ENCODE measurements at places on chromosomes 12 and 14. TPM values are rescaled to one million over a fixed set of nuclear protein-coding genes. Genes with fewer than 3 reads are reported as not detected.

GRCh38 chr12:66984962-66985361 lies 284.2 kb upstream of the CAND1 start:
- ATAC-seq, result no peak

- no peak for ATAC-seq
These were observed 62.3 kb downstream of the FOS start for GRCh38 chr14:75340921-75341320.

DNA sequence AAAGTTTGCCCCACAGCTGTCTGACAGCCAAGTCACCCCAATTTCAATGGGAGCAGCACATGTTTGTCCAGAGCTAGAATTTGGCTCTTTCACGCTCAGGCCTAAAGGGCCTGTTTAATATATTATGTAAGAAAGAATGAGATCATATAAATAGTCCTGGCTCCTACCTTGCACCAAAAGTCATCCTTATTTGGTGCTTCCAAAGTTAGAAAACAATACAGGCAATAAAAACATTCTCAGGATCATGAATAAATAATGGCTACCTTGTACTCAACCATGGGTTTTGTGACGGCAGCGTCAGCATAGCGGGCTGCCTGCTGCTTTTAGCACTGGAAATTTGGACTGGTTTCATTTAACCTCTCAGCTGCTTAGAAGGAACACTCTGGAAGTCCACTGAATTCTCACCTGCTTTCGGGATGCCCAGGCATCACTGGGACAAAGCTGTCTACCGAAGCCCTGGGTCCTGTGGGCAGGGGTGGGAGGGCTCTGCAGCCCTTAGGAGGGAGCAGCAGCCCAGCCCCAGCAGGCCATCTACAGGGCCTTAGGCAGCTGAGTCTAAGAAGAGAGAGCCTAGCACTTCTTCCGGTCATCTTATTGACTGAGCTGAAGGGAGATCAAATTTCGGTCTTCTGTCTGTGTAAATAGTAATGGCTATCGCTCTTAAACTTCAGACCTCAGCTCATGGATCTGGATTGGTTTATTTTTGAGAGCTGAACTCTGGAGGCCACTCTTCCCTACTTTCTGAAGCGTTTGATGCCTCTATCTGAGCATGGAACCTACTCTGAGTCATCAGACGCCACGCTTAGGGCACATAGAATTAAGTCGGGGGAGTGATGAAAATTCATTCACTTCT lies 106.5 kb downstream of the SAMD4A start:
- ATAC-seq, result no peak

- ATAC-seq, result no peak
These were observed 109.3 kb downstream of the ITPR2 start for GRCh38 chr12:26723379-26724308.

The KCNA5 gene
- not detected for total RNA-seq

Data from activated T-helper 17 cell treated with anti-CD3 and anti-CD28 coated beads, Interleukin-2, amount 50 U/mL, for 72 hours (primary cell).